ENCODE measurements at places on chromosomes 3 and 15.

- DNase-seq, result peak; percentile 69
Observed at GRCh38 chr15:91271565-91272153, 171.6 kb downstream of the SV2B start.

- no peak for DNase-seq
Observed at GRCh38 chr3:196423044-196423781, 9.0 kb downstream of the UBXN7 start.

GRCh38 chr3:118531816-118532215 lies 502.8 kb downstream of the IGSF11 start:
- DNase-seq, result no peak

DNA sequence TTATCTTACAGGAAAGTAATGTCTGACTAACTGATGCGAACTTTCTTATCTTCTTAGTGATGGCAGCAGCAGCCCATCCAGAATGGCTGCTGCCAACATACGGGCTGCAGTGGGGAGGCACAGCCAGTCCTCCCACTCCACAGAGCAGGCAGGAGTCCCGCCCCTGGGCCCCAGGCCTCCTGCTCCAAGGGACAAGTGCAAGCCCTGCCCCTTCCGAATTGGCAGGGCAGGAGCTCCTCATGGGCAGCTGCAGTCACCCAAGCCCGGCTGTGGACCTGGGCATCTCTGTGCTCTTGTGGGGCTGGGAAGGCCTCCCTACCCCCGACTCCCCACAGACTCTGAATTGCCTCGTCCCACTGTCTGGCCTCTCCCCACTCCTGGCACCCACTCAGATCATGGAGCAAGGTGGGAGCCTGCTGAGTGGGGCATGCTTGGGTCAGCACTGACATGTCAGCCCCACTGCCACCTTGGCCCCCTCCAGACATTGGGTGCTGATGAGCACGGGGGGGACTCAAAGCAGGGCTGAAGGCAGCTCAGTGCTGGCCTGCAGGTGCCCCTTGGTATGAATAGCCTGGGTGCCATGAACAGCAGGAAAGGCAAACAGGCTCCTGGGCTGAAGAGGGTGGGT lies 618.9 kb upstream of the KCNMB2 start:
- DNase-seq, result no peak

- DNase-seq, result peak; percentile 90
Observed at GRCh38 chr15:90231028-90232017, 2.4 kb downstream of the CIB1 start.

DNA sequence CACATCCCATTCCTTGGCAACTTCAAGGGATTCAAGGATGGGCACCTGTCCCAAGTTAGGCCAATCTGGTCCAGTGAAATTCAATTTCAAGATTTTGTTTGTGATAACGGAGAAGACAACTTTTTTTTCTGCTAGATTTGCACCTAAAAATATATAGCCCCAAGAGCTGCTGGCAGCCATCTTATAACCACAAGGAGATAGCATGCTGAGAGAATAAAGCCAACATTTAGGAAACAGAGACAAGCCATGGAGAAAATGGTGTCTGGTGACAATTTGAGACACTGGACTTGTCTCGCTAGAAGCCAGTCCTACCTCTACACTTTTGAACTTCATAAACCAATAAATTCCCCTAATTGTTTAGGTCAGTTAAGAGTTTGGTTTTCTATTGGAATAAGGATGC lies 5.4 kb downstream of the PARL start:
- DNase-seq, result no peak

DNA sequence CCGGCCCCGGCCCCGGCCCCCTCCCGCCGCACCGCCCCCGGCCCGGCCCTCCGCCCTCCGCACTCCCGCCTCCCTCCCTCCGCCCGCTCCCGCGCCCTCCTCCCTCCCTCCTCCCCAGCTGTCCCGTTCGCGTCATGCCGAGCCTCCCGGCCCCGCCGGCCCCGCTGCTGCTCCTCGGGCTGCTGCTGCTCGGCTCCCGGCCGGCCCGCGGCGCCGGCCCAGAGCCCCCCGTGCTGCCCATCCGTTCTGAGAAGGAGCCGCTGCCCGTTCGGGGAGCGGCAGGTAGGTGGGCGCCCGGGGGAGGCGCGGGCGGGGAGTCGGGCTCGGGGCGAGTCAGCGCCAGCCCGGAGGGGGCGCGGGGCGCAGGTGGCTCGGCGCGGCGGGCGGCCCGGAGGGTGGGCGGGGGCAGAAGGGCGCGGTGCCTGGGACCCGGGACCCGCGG lies 352 bp downstream of the CHRD start:
- DNase-seq, result no peak

- DNase-seq, result no peak
Observed at GRCh38 chr3:40254891-40255290, 54.6 kb upstream of the EIF1B start.

GRCh38 chr3:63936925-63937324 lies 24.7 kb upstream of the SCAANT1 start:
- DNase-seq, result no peak

GRCh38 chr15:91929509-91929908 lies 76.0 kb downstream of the SLCO3A1 start:
- no peak for DNase-seq

DNA sequence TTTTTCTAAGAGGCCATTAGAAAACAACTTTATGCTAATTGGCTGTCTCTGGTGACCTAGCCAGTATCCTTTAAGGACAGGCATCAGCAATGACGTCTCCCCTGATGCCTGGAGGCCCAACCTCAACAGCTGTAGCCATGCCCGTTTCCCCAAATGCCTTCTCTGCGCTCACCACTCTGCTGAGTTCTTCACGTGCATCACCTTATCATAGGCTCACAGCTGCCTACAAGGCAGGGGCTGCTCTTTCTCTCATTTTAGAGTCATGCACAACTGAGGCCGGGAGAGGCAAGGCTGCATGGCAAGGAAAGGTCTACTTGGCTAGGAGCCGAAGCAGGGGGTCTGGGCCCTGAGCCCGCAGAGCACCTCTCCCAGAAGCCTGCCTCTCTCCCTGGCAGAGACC lies 43.9 kb upstream of the SEC13 start:
- DNase-seq, result no peak

GRCh38 chr3:179321668-179322285 lies 1.1 kb upstream of the ZNF639 start:
- DNase-seq, result peak; percentile 22

DNA sequence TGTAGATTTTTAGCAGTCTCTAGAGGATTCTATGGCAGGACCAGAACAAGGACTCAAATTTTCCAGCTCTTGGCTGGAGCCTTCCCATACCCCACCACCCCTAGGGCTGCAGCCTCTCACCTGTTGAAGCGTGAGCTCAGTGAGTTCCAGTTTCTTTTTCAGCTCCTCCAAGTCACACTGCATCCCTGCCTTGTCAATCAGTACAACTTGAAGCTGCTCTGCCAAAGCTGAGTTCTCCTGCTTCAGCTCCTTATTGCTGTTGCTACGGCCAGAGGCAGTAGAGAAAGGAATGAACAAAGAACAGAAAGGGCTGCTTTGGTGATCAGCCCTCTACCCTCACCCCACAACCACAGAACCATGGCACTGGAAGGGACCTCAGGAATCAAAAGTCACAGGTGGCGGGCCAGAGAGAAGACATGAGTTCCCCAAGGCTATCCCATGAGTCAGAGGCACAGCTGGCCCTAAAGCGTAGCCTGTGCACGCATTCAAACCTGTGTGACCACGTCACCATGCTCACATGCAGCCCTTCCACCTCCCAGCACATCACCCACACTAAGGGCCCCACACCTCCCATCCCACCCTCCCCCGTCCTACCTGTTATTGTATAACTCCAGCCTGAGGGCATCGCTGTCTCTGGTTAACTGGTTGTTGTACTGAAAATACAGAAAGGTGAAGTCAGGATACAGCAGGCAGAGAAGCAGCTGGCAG lies 83.3 kb upstream of the C2CD4B start:
- DNase-seq, result no peak

GRCh38 chr15:39154227-39154638 lies 426.6 kb upstream of the THBS1 start:
- DNase-seq, result no peak

DNA sequence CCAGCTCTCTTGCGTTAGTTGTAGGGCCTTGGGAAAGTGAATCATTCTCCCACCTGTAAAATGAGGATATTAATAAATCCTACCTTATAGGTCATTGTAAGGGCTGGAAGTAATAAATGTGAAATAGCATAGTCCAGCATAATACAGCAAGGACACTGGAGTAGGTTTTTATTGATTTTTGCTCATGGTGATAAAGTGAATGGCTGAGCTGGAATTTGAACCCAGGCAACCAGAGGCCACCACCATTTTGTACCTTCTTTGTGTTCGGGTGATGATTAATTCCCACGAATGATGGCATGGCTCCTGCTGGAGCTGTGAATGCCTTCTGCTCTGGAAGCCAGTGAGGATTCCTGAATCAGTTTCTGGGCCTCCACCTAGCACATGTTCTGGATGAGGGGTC lies 31.8 kb downstream of the CTSH start:
- no peak for DNase-seq

GRCh38 chr3:64916192-64916798 lies 228.5 kb upstream of the ADAMTS9 start:
- no peak for DNase-seq

DNA sequence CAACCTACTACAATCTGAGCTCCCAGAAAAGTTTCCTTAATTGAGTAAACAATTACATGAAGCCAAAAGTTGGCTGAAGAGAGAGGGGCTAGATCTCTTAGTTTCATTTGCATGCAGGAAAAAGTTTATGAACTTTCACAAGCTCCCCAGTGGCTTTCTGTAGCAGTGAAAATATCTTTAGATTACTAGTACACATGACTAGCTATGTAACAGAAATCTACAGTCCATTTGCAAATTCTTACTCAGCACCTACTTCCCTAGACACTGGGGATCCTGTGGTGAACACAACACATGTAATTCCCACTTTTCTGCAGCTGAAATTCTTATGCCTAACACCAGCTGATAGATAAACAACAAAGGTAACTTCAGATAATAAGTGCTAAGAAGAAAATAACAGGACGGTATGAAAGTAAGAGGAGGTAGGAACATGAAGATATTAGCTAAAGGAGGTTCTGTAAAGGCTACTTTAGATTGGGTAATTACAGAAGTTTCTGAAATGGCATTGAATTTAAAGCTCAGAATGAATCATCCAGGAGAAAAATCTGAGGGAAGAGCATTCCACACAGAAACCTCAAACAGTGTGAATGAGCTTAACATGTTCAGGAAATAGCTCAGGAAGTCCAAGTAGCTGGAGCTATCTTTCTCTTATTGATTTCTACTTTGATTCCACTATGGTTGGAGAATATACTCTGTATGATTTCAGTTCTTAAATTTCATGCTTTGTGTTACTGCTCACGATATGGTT lies 204.8 kb downstream of the MAGI1 start:
- DNase-seq, result no peak

GRCh38 chr3:104960579-104960978 lies 406.1 kb upstream of the ALCAM start:
- DNase-seq, result no peak

DNA sequence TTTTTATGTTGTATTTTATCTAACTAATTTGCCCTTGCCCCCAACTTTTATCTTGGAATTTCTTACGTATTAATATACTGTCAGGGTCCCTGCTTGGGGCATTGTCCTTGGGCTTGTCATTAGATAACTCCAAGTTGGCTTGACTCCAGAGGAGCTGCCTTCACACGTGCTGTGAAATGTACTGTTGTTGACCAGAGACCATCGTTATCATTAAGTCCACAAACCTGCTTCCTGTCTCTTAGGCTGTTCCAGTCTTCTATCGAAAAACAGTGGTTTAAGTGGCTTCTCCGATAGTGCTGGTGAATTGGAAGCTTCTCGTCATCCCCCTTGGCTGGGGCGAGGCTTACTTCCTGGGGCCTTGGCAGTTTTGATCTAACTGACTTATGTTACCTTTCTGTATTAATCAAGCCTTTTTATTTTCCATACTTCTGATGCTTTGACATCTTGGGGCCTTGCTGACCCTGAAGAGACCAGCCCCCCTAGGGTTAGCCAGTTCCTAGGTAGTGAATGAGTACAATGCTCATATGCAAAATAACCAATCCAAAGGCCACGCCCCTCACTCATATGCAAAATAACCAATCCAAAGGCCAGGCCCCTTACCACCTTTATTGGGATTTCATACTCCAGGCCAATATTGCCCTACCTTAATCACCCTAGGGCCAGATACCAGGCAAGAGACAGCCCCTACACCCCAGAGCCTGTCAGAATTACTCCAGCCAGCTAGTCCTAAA lies 164.5 kb downstream of the IGF1R start:
- no peak for DNase-seq

GRCh38 chr15:81966631-81967030 lies 79.2 kb downstream of the MEX3B start:
- no peak for DNase-seq

DNA sequence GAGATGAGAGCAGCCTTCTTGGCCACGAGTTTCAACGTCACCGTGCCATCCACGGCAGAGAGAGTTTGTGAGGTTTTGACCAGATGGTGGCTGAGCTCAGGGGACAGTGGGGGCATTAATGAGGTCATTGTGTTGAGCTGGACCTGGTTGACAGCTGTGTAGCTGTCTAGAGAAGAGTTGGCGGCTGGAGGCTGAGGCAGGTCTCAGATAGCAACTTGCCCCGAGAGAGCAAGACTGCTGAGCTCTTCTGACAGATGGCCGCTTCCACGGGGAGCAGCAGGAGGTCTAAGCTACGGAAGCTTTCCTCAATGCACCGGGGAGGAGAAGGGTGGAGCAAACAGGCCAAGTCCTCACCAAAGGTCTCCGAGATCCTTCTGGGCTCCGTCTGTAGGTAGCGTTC lies 44.8 kb upstream of the EIF5A2 start:
- no peak for DNase-seq

GRCh38 chr15:66145726-66146182 lies 107.8 kb downstream of the MEGF11 start:
- no peak for DNase-seq

DNA sequence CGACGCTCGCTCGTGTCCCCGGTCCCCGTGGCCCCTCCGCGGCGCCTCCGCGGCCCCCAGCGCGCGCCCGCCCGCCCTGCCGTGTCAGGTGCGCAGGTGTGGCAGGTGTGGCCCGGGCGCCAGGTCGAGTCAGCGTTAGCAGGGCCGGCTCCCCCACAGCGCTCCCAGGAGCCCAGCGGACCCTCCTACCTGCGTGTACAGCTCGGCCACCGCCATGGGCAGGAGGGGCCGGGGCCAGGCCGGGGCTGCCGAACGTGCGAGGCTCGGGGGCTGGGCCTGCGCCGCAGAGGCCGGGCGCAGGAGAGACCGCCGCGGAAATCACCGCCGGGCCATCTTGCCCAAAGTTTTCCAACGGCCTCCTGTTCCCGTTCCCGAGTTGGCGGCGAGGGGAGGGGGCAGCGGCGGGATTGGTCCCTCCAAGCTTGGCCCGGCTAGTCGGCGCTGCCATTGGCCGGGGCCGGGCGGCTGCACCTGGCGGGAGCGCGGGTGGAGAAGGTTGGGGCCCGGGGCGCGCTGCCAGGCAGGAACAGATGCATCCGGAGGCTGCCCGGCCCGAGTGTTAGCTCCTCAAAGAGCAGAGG lies at the start of gene MYO5C:
TSS of gene MYO5C (minus strand) at position 384 of the 581 bp plus-strand sequence. CDS start at position 216, 168 bp downstream.
- DNase-seq, result no peak

DNA sequence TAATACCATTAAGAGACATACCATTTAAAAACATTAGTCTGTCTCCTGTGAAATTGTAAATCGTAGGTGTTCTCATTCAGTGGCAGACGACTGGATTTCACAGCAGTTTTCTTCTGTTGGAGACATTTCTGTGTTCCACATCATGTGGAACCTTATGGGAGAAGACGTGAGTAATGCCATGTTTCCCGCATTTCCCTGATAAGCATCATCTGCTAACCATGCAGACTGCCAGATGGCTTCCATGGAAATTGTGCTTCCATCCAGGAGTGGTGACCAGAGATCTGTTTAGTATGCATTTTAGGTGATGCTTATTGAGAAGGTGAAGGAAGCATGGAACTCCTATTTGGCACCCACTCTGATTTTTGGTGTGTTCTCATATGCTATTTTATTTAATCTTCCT lies 28.4 kb upstream of the ST3GAL6 start:
- DNase-seq, result no peak
